ENCODE measurements at places on chromosomes 2 and 18.

DNA sequence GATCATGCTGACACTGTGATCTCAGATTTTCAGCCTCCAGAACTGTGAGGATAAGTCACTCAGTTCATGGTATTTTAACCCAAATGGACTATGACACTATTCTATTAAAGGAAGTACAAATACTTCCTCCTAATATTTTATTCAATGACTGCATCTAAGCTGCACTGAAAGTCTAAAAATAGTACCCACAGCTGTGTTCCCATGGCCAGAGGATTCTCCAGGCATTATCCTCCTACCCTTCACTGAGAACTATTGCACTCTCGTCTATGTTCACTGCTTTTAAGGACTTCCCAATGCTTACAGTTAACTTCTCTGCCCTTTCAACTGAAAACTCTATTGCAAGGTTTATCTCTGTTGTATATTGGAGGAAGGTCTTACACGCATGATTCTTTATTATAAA lies 15.2 kb downstream of the LRATD1 start:
- DNase-seq = no peak

DNA sequence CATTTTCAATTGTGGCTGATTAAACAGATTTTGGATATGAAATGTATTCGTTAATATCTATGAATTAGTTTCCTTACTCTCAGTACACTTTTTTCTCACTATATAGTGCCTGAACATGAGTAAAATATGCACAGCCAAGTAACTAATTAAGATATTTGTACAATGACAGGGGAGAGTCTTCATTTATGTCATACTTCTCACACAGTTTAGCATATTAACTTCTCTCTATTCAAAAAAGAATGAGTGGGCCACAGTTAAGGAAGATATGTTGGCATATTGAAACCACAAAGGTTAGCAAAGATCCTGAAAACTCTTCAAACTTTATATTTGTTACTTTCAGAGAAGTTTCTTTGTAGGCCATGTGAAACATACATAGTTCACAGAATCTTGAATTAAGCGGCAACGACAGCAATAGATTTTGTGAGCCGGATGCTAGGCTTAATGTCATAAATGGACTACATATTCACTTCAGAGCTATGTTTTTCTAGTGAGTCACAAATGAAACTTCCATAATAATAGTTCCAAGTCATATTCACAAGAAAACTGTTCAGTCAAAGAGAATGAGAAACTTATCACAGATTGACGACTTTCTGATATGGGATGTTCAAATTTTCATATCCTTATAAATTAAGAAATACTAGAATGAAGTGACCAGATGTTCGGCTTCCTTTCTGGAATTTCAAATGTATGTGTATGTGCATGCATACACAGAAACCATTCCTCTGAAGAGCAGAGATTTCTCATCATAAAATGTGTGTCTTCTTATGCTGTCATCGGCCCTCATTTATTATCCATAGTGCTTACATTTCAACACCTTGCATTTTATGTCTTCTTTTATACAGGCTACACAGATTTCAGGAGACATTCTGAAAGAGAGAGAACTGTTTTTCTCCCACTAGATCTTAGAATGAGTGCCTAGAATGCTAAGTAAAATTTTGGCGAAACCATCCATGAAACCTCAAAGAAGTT lies 584.0 kb downstream of the SATB2 start:
- no peak for DNase-seq

GRCh38 chr2:216736326-216736725 lies 41.0 kb upstream of the IGFBP5 start:
- DNase-seq = no peak

DNA sequence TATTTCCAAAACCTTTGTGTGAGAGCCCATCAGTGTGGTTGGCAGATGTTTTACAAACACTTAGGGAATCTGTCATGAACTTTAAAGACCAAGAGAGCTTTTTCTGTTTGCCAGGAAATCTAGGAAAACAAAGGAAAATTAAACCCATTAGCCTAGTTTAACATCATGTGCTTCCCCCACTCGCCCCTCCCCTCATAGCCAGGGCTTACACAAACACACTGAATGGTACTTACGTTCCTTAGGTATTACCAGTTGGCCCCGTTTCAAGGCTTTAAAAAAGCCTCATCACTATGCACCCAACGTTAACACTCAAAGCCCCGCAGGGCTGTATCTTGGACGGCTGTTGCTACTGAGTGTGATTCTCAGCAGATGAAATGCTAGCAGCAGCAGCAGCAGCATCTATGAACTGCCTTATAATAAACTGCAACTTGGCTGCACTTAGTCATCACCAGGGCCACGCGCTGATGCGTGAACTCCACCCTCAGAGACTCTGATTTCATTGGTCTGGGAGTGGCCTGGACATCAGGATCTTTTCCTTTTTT lies 20.1 kb upstream of the TTC39C start:
- DNase-seq = no peak

DNA sequence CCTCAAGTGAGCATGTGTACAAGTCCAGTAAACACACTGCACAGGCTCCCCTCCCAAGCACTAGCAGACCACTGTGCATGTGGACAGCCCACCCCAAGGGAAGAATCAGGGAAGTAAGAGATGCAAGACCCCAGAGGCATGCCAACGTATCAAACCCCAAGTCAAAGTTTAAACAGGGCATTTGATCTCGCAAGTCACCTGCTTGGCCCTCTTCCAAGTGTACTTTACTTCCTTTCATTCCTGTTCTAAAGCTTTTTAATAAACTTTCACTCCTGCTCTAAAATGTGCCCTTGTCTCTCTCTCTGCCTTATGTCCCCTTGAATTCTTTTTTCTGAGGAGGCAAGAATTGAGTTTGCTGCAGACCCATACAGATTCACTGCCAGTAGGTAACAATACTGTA lies 201.2 kb upstream of the PARD3B start:
- DNase-seq = no peak

DNA sequence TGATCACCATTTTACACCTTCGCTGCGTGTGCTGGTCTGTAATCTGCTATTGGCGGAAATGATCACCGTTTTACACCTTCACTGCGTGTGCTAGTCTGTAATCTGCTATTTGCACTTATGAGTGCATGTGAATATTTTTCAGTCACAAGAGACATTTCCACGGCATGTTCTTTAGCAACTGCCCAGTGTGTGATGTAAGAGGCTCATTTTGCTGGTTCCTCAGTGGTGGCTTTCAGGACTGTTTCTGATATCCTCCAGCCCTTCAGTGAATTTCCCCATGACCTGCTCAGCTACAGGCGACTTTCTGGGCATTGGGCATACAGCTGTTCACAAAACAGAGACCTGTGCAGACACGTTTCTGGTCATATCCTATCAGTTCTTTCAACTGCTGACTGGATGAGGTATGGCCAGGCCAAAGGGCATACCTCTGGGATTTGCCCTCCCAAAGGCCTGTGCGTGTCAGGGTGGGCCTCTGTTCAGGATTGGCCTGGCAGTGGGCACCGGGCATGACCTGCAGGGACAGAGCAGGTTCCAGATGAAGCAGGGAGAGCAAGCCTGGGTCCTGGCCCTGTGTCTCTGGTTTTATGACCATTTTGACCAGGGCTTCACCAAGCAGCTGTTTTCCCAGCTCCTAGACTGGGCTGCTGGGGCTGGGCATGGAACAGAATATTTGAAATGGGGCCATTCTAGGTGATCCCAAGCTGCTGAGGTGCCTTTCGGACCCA lies 521 bp upstream of the PROM2 start:
- no peak for DNase-seq

- no peak for DNase-seq
These were observed 172.5 kb downstream of the PDE11A start for GRCh38 chr2:177900082-177900481.

DNA sequence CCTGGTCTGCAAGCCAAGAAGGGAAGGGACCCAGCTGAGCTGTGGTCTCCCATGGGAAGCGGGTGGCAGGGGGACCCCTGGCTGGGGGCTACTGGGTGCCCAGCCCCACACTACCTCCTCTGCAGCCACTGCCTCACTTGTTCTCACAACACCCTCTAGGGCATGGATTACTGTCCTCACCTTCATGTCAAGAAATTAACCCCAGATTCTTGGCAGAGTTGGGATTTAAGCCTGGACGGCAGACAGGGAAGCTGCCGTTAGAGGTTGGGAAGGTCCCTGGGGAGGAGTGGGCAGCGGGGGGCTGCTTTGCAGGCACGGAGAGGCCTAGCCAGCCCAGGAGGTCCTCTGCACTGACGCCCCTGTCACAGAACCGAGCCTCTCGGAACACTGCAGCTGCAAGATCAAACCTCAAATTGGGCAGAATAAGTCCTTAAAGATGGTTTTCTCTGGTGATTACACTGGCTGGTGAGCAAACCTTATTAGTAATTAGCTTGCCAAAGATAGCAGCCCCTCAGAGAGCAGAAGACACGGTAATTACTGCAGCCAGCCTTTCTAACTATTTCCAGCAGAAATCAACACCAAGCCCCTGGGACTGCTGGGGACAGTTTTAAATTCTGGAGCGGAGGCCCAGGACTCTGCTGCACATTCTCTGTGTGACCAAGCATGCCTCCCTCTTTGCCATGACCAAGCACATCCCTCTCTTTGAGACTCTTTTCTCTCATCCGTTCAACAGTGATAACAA lies 35.9 kb downstream of the KCNF1 start:
- no peak for DNase-seq

DNA sequence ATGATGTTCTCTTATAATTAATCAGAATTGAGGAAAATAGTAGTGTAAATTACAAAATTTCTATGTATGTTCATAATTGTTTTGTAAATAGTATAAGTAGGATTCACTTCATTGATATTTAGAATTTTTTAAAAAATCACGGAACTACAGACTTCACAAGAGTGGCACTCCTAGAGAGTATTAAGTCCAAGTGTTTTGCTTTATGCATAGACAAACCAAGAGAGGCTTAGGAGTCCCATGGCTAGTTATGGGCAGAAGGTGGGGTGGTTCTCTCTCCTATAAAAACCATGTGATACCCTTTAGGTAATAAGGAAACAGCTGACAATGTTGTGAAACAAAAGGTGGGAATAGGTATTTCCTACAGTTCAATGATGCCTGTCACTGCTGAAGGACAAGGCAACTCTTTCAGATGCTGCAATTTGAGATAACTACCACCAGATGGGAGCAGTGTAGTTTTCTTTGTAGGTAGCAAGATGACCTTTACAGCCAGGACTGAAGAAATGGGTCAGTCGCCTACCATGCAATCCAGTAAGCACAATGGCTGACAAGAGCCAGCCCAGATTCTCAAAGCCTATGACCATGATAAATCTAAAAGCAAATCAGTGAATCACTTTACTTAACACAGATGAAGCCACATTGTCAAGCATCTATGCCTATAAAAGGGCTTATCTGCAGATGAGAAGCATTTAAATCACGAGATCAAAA lies 83.9 kb downstream of the AAK1 start:
- peak; percentile 66 for DNase-seq

- DNase-seq = no peak
These were observed 131.5 kb downstream of the PPP1R1C start for GRCh38 chr2:182117196-182117595.

DNA sequence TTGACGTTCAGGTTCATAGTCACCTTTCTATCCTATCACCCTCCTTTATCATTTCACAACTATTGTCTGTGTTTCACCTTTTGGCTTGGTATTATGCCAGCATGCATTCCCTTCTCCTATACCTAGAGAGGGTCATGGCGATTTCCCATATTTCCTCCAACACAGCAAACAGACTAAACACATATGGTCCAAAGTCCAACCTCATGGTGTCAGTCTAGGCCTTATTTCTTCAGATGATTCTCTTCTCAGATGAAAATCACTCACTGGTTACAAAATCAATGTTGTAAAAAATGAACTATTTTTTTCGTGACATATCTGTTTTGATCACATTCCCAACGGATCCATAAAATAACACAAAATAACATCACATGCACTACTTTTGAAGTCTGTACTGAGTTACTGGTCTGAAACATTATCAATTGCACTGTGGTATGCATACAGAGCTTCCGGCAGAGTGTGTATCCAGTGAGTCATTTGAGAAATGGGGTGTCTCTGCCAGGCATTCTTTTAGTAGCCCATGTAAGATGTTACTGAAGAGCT lies 204.8 kb upstream of the GALNT5 start:
- DNase-seq = no peak

DNA sequence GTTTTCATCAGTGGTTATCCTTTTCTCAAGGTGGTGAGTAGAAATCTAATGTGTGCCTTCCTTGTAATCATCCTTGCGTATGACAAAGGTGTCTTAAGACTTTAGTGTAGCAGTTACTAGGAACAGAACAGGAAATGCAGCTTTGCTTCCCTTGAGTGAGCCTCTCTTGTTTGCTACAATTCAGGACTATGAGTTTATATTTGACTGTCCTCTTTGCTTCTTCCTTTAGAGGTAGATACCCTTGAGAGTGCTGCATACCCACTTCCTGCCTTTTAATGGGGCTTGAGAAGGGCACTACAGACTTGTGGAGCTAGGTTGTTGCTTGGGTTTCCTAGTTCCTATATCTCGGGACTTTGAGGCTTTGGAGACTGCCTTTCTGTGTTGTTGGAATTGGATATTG lies 3.8 kb downstream of the KCNJ13 start:
- no peak for DNase-seq

DNA sequence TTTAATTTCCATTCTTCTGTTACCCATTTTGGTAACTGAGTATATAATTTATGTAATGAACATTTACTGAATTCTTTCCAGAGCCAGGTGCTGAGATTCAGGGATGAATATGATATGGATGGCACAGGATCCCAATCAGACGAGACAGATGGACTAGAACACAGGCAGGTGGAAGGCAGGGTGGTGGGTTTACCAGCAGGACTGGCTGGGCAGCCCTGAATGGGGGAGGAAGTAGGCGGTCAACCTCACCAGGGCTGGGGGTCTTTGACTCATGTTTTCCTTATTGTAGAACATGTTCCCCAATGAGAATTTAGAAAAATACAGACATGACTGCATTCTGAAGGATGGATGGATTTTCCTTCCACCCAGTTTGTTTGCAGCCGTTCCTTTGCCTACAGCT lies 80.3 kb downstream of the CIB4 start:
- DNase-seq = no peak

- no peak for DNase-seq
These were observed 157.0 kb upstream of the ACAA2 start for GRCh38 chr18:49970319-49970718.

DNA sequence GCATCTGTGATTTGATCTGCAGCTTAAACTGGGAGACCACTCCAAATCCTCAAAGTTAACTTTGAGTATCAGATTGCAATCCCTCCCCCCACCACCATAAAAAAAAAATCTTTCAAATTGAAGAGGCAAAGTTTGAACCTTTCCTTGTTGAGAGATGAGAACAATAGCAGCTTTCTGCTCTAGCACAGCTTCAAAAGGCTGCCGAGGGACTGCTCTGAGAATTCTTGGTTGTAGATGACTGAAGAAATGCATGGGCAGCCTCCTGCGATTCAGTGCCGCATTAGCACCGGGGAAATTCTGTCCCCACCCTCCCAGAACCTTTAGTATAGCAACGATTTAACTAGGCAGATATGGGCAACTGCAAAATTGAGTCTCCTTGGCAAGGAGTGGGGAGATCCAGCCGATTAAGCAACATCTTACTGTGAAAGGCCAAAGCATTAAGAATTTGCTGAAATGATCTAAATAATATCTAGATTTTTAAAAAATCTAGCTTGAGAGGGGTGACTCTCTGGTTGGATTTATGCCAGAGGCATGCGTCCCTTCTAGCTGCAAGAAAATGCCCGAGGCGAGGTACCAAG lies 3.9 kb upstream of the SP5 start:
- DNase-seq = no peak

GRCh38 chr2:127683757-127684156 lies 8.4 kb upstream of the LIMS2 start:
- no peak for DNase-seq

GRCh38 chr2:65345631-65346030 lies 86.8 kb downstream of the SPRED2 start:
- DNase-seq = no peak

Data from K562 (cell line).